ENCODE measurements at places on chromosomes 7 and 10.

DNA sequence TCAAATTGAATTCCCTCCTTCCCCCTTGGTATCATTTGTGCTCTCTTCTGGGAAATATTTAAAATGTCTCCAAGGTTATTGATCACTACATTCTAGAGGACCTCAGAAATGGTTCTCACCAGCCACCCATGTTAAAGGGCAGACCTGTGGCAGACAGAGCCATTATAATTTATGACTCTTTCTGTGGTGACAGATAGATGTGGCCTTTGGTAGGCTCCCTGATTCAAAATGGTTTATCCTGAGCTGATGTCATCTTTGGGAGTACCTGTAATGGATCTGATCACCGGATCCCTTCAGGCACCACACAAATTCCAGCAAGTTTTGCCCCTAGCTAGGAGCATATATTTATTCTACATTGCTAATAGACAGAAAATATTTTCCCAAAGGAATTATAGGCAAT lies 267.5 kb downstream of the SDK1 start:
- no peak for DNase-seq

- DNase-seq = peak; percentile 51
These were observed 221.7 kb downstream of the PHTF2 start for GRCh38 chr7:78020136-78020873.

- DNase-seq = no peak
These were observed 1.7 kb upstream of the DPYSL4 start for GRCh38 chr10:132184816-132185593.

- no peak for DNase-seq
These were observed 557 bp upstream of the TAX1BP1 start for GRCh38 chr7:27739301-27739908.

DNA sequence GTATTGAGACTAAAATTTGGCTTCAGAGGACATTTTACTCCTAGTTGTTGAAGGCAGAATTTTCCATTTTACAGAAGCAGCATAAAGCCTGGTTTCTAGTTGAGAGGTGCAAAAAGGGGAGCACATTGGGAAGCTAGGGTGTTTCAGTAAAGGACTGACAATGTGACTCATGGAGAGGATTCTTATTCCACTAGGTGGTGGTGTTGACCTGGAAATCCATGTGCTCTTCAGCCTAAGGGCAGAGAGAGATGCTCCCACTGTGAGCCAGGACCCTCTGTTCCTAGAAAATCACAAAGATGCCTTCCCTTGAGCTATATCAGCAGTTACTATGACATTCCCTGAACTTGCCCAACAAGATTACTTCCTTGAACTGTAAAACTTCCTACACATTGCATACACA lies 687.8 kb downstream of the IPMK start:
- no peak for DNase-seq

GRCh38 chr10:14382531-14382930 lies 51.8 kb upstream of the FRMD4A start:
- DNase-seq = no peak

- no peak for DNase-seq
These were observed 10.0 kb upstream of the PRKAR2B start for GRCh38 chr7:107034553-107034952.

DNA sequence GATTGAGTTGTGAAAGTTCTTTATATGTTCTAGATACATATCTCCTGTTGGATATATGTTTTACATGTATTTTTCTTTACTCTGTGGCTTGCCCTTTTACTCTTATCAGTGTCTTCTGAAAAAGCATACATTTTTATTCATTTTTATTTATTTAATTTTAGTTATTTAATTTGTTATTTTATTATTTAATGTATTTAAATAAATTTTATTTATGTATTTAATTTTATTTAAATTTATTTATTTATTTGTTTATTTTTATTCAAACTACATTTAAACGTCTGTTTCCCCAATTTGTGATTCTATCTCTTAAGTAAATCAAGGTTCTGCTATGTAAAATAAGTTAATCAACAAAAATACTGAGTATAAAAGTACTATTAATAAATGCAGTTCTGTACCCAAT lies 279.1 kb upstream of the AKR1E2 start:
- DNase-seq = no peak

GRCh38 chr7:116071629-116072028 lies 41.1 kb upstream of the TFEC start:
- no peak for DNase-seq

- DNase-seq = no peak
These were observed 1.5 kb downstream of the RGS10 start for GRCh38 chr10:119541046-119541445.

- no peak for DNase-seq
These were observed 7.3 kb downstream of the SLC25A13 start for GRCh38 chr7:96314402-96315124.

DNA sequence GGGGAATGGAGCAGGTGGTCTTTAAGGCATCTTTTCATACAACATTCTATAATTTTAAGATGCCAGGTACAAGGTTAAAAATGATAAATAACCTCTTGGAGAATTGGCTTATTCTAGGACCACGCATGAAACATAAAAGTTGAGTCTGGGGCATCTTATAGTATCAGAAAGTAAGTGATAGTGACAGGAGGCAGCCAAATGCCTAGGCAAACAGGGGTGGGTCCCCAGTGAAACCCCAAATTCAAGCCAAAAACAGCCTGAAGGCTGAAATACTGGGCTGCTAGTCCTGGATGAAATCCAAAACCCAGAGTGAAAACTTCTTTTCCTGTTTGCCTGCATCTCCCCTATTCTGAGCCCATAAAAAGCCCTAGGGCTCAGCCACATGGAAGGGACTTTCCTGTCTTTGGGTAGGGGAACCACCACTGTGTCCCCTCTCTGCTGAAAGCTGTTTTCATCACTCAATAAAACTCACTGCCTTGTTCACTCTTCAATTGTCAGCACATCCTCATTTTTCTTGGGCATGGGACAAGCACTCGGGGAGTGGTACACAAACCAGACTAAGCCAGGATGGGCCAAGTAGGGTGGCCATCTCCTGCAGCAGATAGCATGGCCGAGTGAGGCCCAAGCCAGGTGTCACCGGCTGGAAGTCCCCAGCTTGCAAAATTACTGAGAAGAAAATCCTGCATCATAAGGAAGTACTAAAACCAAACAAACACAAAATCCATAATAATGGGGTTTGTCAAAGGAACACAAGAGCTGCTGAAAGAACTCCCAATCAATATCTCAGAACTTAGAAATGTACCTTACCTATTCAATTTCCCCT lies 241.6 kb upstream of the GALNT17 start:
- DNase-seq = no peak

DNA sequence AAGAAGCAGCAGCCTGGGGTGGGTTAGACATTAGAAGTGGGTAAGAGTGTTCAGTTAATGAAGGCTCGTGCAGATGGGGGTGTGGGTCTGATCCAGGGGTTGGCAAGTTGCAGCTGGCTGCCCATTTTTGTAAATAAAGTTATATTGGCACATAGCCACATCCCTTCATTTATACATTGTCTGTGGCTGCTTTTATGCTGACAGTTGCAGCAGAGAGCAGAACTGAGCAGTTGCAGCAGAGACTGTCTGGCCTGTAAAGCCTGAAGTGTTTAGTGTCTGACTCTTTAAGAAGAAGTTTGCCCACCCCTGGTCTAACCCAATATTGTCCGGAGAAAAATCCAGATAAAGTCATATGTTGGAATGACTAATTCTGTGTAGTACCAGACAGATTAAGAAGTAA lies 38.1 kb downstream of the GLRX3 start:
- no peak for DNase-seq

DNA sequence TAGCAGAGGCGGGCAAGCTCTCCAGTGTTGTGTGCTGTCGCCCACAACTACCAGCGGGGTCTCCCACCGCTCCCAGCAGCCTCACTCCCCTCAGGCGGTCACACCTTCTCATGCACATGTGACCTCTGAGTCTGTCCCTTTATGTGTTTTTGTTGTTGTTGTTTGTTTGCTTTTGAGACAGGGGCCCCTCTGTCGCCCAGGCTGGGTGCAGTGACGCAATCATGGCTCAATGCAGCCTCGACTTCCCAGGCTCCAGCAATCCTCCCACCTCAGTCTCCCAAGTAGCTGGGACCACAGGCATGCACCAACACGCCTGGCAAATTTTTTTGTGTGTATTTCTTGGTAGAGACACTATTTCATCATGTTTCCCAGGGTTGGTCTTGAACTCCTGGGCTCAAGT lies 1.5 kb downstream of the CPSF4 start:
- DNase-seq = no peak

GRCh38 chr7:105187302-105188169 lies 173.5 kb downstream of the KMT2E start:
- no peak for DNase-seq

DNA sequence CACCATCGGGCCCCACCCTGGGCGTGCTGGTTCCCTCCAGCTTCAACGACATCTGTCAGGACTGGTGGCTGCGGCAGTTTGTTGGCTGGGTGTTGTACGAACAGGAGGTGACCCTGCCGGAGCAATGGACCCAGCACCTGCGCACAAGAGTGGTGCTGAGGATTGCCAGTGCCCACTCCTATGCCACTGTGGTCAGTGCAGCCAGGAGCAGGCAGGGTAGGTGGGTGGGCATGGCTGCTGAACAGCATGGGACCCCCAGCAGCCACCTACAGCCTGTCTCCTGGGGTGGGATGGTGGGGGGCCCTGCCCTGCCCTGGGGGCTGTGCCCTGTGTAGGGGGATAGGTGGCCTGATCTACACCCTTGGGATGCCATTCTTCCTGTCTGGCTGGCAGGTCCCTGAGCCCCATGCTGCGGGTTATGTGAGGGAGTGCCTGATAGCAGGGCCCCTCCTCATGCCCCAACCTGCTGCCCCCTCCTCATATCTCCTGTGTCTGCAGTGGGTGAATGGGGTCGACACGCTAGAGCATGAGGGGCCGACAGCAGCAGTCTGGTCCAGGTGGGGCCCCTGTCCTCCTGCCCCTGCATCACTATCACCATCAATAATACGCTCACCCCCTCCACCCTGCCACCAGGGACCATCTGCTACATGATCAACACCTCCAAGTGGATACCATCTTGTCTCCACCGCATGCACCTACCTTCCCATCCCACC lies 56.9 kb downstream of the ZNF727 start:
- no peak for DNase-seq

- DNase-seq = no peak
These were observed 1.2 kb upstream of the MLLT10 start for GRCh38 chr10:21532694-21533466.

GRCh38 chr10:88810196-88810961 lies 7.8 kb downstream of the LIPM start:
- no peak for DNase-seq

DNA sequence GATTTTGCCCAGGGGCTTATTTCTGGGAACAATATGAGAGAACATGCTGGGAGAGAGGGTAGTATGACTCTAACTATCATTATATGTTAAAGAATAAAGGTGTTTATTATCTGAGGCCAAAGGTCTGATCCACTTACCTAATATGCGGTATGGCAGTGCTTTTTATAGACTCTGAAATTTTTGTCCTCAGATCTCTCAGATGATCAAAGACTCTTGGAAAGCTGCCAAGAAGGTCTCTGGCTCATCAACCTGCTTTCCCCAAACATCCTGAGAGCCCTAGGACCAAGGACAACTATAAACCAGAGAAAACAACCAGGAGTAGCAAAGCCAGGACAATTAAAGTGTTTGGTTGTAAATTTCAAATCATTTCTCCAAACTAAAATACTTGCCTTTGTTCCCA lies 255.7 kb upstream of the LRRN3 start:
- no peak for DNase-seq

GRCh38 chr10:62732841-62733653 lies 71.5 kb upstream of the ADO start:
- peak; percentile 71 for DNase-seq

DNA sequence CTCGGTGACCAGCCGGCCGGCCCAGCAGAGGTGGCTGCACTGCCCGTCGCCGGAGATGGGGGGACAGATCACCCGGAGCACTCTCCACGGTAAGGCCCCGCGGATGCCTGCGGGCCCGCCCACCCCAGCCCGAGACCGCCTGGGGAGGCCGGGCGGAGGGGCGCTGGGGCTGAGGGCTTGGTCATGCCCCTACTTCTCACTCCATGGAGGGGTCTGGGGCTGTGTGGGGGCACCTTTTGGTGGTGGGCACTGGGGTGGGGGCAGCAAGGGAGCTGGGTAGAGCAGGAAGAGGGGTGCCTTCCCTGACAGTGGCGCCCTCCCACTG lies 61.8 kb downstream of the NEURL1 start:
- DNase-seq = no peak

DNA sequence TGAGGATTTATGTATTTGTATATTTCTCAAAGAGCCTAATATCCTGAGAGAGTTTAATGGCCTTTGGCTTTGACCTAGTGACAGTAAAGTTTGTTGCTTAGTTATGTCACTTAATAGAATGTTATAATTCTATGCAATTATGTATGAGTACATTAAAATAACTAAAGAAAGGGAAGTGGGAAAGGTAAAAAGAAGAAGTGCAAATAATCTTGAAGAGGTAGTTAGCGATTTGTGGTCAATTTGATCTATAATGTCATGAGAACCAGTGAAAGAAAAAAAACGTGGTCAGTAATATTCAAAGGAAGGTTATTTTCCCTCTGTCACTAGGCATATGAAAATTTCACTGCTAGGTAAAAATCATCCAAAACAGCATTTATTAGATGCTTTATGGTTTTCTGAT lies 143.4 kb upstream of the LSM8 start:
- no peak for DNase-seq

GRCh38 chr10:125626671-125627070 lies 56.3 kb downstream of the TEX36 start:
- no peak for DNase-seq

DNA sequence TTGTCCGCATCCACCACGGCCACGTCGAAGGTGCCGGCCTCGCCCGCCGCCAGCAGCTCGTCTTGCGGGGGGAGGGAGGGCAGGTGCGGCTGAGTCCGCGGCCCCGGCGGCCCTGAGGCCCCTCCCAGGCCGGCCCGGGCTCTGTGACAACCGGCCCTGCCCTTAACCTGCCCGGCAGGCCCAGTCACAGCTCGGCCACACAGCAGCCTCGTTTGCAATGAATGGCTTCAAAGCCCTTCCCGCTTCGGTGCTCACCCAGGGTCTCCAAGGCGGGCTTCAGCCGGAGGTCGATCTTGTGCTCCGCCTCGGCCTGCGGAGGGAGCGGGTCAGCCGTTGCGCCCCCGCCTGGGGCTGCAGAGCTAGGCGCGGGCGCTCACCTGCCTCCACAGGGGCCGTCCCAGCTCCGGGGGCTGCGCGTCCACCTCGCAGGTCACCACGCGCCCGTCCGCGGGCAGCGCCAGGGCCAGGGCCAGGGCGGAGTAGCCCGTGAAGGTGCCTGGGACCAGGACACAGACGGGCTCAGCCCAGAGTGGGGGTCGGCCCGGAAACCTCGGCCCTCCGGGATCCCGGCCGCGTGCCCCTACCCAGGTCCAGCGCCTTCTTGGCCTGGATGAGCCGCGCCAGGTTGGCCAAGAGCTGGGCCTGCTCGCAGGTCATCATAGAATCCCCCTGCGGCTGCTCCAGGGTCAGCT lies 928 bp downstream of the COMTD1 start:
- DNase-seq = no peak

GRCh38 chr7:106618480-106618879 lies 42.5 kb downstream of the CCDC71L start:
- no peak for DNase-seq

DNA sequence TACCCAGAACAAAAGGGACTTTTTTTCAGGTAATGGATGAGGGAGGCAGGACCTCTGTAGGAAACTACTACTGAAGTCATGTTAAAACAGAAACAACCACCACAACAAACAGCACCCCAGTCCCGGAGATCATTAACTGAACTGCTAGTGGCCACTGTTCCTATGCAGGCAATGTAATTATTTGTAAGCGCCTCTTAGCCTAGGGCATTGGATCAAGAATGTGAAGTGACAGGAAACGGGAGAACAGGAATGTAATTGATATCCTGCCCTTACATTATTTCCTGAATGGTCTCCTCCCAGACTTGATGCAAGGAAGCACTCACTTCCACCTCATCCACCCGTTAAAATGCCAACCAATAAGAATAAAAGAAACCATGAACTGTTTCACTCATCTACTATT lies 16.7 kb upstream of the GAD2 start:
- no peak for DNase-seq

Measured in activated T-cell treated with anti-CD3 and anti-CD28 coated beads, Interleukin-2, amount 50 U/mL, for 48 hours (primary cell).